Activated CD8-positive, alpha-beta T cell treated with anti-CD3 and anti-CD28 coated beads for 36 hours (primary cell): ENCODE measurements at places on chromosomes 11 and 22. TPM values are rescaled to one million over a fixed set of nuclear protein-coding genes. Genes with fewer than 3 reads are reported as not detected.

- peaks cover 4% of the 10 kb centered on the region for H3K4me1 ChIP-seq
- H3K36me3 ChIP-seq = peaks cover 55% of the 10 kb centered on the region
- no peaks in the 10 kb centered on the region for H3K27me3 ChIP-seq
- DNase-seq = no peak
- H3K4me3 ChIP-seq = no peak overlapping the region
Observed at GRCh38 chr22:46350121-46350520, 14.6 kb downstream of the TRMU start.

DNA sequence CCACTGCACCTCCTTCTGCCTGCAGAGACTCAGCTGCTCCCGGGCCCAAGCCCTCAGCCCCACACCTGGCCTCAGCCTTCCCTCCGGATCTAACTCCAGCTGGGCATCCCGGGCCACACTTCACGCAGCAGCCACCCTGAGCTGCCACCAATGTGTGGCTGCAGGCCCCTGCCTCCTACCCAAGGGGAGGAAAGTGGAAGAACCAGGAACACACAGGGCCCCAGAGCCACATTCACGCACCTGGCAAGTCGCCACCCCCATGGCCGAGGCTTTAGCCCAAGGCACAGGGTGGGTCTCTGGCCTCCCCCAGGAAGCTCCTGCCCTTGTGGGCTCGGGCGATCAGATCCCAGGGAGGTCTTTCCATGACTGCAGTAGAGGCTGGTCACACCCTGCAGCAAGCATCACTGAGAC is 345.6 kb downstream of the CTTN start:
- no peaks in the 10 kb centered on the region for H3K36me3 ChIP-seq
- H3K27ac ChIP-seq = no peak overlapping the region
- no peak for DNase-seq
- H3K4me3 ChIP-seq = no peak overlapping the region
- peaks cover 9% of the 10 kb centered on the region for H3K27me3 ChIP-seq
- no peaks in the 10 kb centered on the region for H3K4me1 ChIP-seq

DNA sequence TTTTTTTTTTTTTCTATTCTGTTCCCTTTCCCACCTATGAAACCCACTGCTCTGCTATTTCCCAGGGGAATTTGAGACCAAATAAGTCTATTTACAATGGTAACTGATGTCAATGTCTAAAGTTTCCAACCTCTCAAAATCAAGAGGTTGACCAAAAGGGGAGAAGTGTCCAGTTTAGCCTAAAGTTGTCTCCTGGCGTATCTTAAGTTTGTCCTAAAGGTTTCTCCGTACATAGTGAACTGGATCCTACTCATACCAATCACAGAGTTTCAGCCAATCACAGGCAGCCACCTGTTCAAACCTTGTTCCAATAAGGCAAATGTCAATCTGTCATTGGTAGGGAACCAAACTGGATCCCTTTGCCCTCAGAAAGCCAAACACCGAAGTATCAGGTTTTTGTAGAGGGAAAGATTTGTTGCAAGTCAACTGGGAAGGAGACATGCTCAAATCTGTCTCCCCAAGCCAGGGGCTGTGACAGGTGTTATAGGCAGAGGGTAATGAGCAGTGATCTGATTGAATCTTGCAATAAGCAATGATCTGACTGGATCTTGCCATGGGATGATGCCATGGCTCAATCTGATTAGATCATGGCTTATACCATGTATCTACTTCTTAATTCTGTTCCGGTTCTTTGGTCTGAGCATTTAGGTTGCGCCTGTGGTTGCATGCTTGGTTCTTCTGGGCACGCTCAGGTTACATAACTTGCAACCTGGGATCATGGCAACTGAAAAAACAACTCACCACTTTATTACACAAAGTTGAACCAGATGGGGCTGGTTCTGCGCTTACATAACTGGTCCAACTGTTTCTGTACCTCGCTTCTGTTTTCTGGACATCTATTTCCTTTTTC is 1.1 kb upstream of the VPS37C start:
- peak overlapping the region; percentile 89 for H3K4me3 ChIP-seq
- no peaks in the 10 kb centered on the region for H3K27me3 ChIP-seq
- DNase-seq = peak; percentile 73
- H3K27ac ChIP-seq = peak overlapping the region; percentile 91
- peaks cover 59% of the 10 kb centered on the region for H3K4me1 ChIP-seq

ADM gene
- 43.1 TPM for total RNA-seq

MS4A18 gene
- not detected for total RNA-seq

DNA sequence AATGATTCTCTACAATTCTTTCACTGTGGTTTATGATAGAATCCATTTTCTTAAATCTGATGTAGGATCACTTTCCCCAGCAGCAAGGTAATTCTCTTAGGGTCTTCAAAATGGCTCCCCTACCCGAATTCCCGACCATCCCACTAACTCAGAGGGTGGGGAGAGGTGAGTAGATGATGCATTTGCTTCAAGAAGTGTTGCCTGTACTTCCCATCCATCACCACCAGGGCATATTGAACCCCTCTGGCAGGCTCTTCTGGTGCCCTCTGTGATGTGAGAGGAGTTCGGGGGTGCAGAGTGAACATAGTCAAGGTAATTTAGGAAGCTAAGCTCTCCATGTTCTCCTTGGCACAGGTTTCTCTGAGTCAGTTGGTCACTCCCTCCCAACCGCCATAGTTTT is 52.3 kb downstream of the ZNRF3 start:
- H3K4me3 ChIP-seq = no peak overlapping the region
- peaks cover 48% of the 10 kb centered on the region for H3K27me3 ChIP-seq
- H3K27ac ChIP-seq = no peak overlapping the region
- no peaks in the 10 kb centered on the region for H3K4me1 ChIP-seq

XPNPEP3 gene
- 24.4 TPM for total RNA-seq

DRICH1 gene
- 0.23 TPM for total RNA-seq

CAPN1 gene
- total RNA-seq = 72.6 TPM

PRG3 gene
- total RNA-seq = not detected

- peaks cover 6% of the 10 kb centered on the region for H3K4me1 ChIP-seq
- DNase-seq = no peak
- H3K27me3 ChIP-seq = no peaks in the 10 kb centered on the region
- H3K27ac ChIP-seq = no peak overlapping the region
Observed at GRCh38 chr22:30169002-30169401, 77.6 kb downstream of the LIF start.

UBQLNL gene
- 0.25 TPM for total RNA-seq

DNA sequence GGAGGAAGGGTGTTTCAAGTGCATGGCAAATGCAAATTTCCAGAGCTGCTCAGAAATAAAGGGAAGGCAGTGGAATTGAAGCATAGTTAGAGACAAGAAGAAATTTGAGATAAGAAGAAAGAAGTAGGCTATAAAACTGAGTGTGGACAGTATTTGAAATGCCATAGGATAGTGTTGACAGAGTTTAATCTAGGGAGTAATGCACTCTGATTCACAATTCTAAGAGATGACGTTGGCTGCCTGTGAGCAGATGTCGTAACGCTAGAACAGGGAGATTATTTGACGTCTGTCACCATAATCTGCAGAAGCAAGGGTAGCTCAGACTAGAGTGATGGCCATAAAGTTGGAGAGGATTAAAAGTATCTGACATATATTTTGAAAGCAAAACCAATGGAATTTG is 389.9 kb upstream of the KIRREL3 start:
- H3K27me3 ChIP-seq = no peaks in the 10 kb centered on the region
- H3K36me3 ChIP-seq = no peaks in the 10 kb centered on the region
- H3K27ac ChIP-seq = no peak overlapping the region
- no peak for DNase-seq
- no peak overlapping the region for H3K4me3 ChIP-seq

SMTNL1 gene
- not detected for total RNA-seq

HBD gene
- not detected for total RNA-seq

GRCh38 chr11:77346906-77347603 is 45.6 kb upstream of the GDPD4 start:
- no peaks in the 10 kb centered on the region for H3K4me1 ChIP-seq
- H3K27me3 ChIP-seq = no peaks in the 10 kb centered on the region
- no peak overlapping the region for H3K27ac ChIP-seq
- no peak overlapping the region for H3K4me3 ChIP-seq
- DNase-seq = no peak
- H3K36me3 ChIP-seq = peaks cover 10% of the 10 kb centered on the region

DNA sequence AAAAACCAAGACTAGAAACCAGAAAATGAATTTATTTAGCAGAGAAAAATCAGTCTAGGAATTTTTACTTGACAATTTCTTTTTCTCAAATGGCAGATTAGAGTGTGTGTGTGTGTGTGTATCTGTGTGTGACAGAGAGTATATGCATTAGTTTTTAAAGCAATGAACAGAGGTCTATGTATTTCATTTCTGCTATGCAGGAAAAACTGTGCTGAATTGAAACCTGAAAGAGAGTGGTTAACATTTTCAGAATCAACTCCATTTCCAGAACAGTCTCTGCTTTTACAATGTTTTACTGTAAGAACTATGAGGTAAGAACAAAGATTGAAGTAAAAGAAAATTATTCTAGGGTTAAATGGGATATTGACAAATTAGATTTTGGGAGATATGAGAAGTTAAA is 114.8 kb downstream of the GRM5 start:
- H3K27ac ChIP-seq = no peak overlapping the region
- no peak for DNase-seq
- H3K4me1 ChIP-seq = no peaks in the 10 kb centered on the region
- H3K4me3 ChIP-seq = no peak overlapping the region
- no peaks in the 10 kb centered on the region for H3K36me3 ChIP-seq
- no peaks in the 10 kb centered on the region for H3K27me3 ChIP-seq

TBX10 gene
- total RNA-seq = not detected

DNA sequence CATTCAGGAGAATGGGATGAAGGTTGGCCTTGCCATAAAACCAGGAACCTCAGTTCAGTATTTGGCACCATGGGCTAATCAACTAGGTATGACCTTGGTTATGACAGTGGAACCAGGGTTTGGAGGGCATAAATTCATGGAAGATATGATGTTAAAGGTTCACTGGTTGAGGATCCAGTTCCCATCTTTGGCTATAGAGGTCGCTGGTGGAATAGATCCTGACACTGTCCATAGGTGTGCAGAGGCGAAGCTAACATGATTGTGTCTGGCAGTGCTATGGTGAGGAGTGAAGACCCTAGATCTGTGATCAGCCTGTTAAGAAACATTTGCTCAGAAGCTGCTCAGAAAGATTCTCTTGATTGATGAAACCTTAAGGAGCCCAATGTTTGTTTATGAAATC is 5.7 kb downstream of the NF2 start:
- H3K4me3 ChIP-seq = no peak overlapping the region
- peaks cover 13% of the 10 kb centered on the region for H3K36me3 ChIP-seq
- no peak for DNase-seq

SMC1B gene
- 1.8 TPM for total RNA-seq

DNA sequence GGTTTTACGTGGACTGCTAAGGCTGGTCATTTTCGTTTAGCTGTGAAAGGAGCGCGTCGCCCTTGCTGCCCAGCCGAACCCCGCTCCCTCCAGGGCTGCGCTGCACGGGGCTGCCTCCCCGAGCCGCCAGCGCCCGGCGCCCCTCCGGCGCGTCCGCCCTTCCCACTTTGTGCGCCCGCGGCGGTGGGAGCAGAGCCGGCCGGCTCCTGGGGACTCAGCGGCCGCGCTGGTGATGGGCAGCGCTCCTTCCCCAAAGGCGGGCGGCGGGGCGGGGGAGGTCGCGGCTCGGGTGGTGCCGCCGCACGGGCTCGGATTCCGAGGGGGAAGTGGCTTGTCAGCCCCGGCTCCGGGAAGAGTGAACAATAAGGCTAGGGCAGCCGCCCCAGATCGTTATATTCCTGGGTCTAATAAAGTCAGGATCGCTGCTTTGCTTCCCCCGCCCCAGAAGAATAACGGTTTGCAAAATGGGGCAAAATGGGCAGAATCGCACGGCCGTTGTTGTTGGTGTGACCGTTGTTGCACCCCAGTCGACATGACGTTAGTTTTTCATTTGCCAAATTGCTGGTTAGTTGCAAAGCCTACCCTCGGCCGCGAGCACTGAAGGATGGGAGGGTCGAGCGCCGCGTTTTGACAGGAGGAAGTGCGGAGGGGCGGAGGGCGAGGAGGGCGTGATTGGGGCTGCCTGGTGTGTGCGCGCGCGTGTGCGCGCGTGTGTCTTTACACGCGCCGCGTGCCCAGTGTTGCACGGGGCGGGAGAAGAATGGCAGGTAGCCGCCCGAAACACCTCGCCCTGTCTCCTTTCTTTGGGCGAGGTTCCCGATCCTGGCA is 745 bp downstream of the NCAM1 start:
- H3K36me3 ChIP-seq = peaks cover 1% of the 10 kb centered on the region
- H3K27me3 ChIP-seq = peaks cover 49% of the 10 kb centered on the region
- H3K27ac ChIP-seq = no peak overlapping the region
- H3K4me1 ChIP-seq = peaks cover 12% of the 10 kb centered on the region
- peak; percentile 26 for DNase-seq

GRCh38 chr22:43036282-43036829 is 21.4 kb upstream of the PACSIN2 start:
- H3K27ac ChIP-seq = no peak overlapping the region
- DNase-seq = no peak
- H3K4me3 ChIP-seq = no peak overlapping the region
- no peaks in the 10 kb centered on the region for H3K27me3 ChIP-seq

GRCh38 chr11:24295360-24295759 is 201.5 kb upstream of the LUZP2 start:
- H3K4me3 ChIP-seq = no peak overlapping the region
- no peak overlapping the region for H3K27ac ChIP-seq
- H3K4me1 ChIP-seq = no peaks in the 10 kb centered on the region
- no peaks in the 10 kb centered on the region for H3K27me3 ChIP-seq

KCNQ1OT1 gene
- total RNA-seq = 0.23 TPM

DNA sequence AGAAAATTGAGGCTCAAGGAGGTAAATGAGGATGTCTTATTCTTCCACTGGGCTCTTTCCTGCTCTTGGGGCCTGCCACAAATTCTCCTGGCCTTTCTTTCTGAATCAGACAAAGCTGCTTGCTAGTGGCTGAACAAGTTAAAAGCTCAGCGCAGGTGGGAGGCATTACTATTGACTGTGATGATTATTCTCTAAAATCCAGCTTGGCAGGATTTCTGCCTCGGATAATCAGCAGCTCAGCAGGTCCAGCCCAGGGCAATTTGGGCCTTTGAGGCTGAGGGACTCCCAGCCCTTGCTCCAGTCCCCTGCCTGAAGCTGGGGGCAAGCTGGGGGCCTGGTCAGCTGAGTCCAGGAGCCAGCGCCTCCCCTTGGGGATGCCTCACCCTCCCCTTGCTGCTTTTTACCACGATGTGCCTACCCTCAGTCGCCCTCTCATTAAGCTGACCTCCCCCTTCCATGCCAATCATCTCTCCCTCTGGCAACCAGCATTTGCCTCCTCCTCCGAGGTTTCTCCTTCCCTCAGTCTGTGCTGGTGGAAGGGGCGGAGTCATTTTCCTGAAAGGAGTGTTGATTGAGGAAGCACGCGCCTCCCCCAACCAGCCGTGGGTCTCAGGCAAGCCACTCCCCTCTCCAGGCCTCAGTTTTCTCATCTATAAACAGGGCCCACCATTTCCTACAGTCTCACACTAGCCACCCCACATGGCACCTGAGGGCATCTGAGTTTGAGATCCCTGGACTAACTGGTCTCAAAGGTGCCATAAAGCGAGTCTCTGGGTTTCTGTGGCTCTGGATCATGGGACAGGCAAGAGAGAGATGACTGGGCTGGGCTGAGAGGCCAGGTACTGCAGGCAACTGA is 60.6 kb upstream of the PRDM11 start:
- H3K4me1 ChIP-seq = peaks cover 33% of the 10 kb centered on the region
- H3K27ac ChIP-seq = no peak overlapping the region
- H3K36me3 ChIP-seq = peaks cover 2% of the 10 kb centered on the region
- no peak for DNase-seq
- no peaks in the 10 kb centered on the region for H3K27me3 ChIP-seq
- H3K4me3 ChIP-seq = no peak overlapping the region
